Trophoblast cell (in vitro differentiated cells and primary cell): ENCODE measurements at places on chromosomes 3 and 15.

- DNase-seq, result no peak
These were observed 164.7 kb upstream of the SMAD3 start for GRCh38 chr15:66900586-66901310.

GRCh38 chr3:128277378-128278069, 124.2 kb downstream of the EEFSEC start:
- no peak for DNase-seq

DNA sequence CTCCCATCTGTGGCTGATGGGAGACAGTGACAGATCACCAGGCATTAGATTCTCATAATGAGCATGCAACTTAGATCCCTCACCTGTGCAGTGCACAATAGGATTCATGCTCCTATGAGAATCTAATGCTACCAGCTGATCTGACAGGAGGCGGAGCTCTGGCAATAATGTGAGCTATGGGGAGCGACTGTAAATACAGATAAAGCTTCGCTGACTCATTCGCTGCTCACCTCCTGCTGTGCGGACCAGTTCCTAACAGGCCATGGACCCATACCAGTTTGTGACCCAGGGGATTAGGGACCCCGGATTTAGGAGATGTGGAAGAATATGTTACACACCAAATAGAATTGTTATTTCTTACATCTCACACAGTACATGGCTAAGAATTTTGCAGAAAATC, 6.7 kb downstream of the ARGFX start:
- peak; percentile 87 for DNase-seq

DNA sequence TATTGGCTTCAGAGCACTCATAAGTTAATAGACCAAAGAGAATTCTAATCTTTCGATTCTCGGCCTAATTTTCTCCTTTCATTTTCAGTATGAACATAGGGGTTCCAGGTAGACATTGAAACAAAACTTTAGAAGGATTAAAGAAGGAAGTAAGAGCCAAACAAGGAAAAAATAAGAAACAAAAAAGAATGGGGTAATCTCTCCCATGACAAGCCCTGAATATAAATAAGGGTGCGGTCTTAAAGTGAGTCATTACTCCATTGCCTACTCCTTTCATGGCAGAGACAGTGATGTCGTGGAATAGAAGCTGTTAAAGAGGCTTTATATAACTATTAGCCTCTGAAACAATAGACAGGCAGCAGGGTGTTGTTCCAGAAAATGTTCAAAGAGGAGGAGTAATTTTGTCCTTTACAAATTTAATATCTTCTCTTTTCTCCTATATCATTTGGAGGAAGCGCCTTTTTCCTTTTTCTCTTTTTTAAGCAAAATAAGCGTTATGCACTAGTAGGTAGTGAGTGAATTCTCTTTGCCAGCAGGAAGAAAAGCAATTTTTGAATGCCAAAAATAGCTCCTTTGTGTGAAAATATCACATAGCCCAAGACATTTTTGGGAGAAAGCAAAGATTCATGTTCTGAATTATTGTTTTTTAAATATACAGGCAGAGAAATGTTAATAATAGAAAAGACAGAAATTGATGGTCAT, 607.9 kb upstream of the KCNMB2 start:
- DNase-seq, result no peak

DNA sequence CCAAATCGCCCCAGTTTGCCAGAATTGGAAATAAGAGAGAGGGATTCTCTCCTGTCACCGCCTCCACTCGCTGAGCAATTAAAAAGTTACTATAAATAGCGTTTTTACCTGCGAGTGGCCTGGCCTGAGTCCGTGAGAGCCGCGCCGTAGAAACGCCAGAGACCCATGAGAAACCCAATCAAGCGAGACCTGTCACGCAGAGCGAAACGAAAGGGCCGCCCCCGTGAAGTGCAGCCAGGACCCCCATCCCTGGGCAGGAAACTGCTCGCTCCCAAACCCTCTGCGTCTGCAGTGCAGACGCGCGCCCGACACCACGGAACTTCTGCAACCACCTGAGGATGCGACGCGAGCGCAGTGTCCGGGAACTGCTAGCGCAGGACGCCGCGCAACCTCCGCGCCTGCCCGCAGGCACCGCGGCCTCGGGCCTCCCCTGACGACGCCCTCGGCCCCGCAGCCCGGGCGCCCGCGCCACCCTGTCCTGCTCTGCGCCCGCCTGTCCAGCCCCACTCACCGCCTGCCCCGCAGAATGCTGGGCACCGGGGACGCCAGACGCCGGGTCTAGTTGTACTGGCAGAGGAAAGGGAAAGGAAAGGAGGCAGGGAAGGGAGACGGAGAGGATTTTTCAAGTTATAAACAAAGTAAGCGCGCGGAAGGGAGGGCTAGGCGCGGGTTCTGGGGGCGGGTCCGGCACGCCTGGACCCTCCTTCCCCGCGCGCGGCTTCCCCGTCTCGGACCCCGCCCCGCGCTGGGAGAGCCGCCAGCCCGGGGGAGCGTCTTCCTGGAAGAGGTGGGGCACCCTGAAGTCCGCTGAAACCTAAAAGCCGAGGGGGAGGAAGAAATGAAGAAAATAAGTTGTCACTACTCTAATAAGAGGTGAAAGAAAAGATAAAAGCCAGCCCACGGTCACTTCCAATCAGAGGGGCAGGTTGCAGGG, at the start of gene PLSCR4:
Gene PLSCR4, minus strand, starts transcription at position 657 of the 934 bp plus-strand sequence. CDS start 29,034 bp downstream, outside the sequence.
- DNase-seq, result peak; percentile 70

DNA sequence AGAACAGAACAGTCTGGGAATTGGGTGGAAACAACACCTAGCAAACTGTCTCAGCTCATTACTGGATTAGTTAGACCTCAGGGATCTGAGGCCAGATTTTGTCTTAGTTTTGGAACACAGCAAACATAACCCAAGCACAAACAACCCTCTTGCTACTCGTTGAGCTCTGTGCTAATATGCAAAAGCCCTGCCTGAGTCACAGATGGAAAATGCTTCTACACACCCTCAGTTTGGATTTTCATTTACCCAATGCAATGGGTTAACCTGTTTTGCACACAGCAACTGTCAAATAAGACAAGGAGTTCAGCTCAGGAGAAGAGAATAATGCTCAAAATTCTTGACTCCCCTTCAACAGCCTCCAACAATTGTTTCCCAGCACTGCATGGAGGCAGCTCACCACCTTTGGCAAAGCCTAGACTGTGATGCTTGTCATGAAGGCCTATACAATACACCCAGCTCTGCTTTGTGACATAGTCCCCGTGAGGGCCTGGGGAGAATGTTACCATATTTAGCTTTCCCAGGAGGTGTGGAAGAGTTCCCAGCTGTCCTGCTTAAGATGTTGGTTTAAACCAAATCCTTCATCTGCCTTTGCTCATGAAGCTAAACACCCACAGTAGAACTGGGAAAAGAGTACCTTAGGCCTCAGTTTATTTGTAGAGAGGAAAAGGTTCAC, 68.9 kb upstream of the MNS1 start:
- DNase-seq, result no peak
